ENCODE measurements at places on chromosomes 11 and 22.

DNA sequence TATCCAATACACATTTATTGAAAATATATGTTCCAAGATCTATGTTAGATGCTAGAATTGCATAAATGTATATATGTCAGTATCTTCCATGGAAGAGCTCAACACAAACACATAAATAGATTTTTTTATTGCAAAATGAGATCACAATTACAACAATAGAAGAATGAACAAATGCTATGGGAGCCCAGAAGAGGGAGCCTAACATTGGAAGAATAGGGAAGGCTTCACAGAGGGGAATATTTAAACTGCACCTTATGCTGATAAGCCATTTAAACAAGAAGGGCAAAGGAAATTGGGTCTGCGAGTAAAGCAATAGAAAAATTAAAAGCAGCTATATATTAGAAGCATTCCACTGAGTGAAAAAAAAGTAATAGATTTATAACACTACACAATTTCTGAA is 96.1 kb upstream of the LRRC55 start:
- no peaks in the 10 kb centered on the region for H3K36me3 ChIP-seq
- H3K4me1 ChIP-seq: no peaks in the 10 kb centered on the region
- no peak for DNase-seq
- H3K27ac ChIP-seq: no peak overlapping the region

DNA sequence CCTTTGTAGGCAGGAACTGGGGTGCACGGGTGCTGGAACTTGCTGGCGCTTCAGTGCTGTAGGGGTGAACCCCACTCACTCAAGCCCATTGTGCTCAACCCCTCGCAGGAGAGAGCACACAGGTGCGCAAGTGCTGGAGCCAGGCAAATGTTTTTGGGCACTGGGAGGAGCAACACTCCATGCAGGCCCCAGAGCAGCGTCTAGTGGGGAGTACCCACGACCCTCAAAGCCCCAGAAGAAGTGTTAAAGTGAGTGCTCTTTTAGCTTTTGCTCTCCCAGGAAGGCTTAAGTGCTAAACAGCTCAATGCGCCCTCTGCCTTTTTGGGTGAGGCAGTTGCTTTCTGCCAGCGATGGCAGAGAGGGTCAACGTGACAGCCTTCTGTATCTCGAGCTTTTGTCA is 282.2 kb upstream of the ARHGAP42 start:
- H3K27me3 ChIP-seq: no peaks in the 10 kb centered on the region
- H3K27ac ChIP-seq: no peak overlapping the region
- H3K4me1 ChIP-seq: no peaks in the 10 kb centered on the region
- H3K36me3 ChIP-seq: no peaks in the 10 kb centered on the region
- DNase-seq: no peak

DNA sequence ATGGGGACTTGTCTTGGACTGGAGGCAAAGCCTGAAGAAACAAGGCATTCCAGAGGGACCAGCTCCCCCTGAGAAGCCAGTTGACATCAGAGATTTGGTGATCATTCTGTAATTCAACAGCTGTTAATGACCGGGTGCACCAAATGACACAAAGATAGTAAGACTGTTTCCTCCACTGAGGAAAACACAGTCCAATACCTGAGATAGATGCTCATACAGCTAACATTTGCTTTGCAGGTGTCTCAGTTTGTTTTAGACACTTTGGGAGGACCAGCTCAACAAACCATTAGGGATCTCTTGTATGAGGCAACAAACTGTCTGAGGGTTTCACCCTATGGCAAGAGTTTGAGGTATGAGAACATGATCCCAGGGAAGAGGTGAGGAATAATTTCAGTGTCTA is 237.2 kb upstream of the PLET1 start:
- H3K4me1 ChIP-seq: no peaks in the 10 kb centered on the region
- H3K27ac ChIP-seq: no peak overlapping the region
- H3K27me3 ChIP-seq: no peaks in the 10 kb centered on the region
- no peaks in the 10 kb centered on the region for H3K36me3 ChIP-seq
- DNase-seq: no peak

GRCh38 chr22:50118129-50118528 is 28.3 kb downstream of the MOV10L1 start:
- H3K4me3 ChIP-seq: no peak overlapping the region

DNA sequence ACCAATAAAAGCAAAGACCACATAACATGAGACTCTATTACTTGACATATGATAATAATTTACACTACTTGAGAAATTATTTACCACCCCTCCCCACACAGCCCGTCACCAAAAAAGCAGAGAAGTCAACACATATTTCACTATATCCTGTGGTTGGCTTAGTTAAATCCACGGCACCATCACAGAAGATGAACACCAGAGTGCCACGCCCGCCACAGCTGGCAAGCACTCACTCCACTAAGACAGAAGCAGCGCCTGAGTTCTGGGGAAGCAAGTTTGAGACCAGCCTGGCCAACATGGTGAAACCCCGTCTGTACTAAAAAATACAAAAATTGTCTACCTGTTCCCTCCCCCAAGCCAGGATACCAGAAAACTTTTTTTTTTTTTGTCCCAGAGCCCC is 53.1 kb downstream of the PACSIN2 start:
- H3K36me3 ChIP-seq: no peaks in the 10 kb centered on the region
- H3K4me1 ChIP-seq: peaks cover 12% of the 10 kb centered on the region
- H3K27ac ChIP-seq: no peak overlapping the region
- no peaks in the 10 kb centered on the region for H3K27me3 ChIP-seq
- no peak for DNase-seq

- DNase-seq: no peak
- H3K27me3 ChIP-seq: no peaks in the 10 kb centered on the region
- H3K36me3 ChIP-seq: no peaks in the 10 kb centered on the region
- H3K4me1 ChIP-seq: no peaks in the 10 kb centered on the region
Observed at GRCh38 chr11:12420706-12421105, 43.3 kb downstream of the PARVA start.

DNA sequence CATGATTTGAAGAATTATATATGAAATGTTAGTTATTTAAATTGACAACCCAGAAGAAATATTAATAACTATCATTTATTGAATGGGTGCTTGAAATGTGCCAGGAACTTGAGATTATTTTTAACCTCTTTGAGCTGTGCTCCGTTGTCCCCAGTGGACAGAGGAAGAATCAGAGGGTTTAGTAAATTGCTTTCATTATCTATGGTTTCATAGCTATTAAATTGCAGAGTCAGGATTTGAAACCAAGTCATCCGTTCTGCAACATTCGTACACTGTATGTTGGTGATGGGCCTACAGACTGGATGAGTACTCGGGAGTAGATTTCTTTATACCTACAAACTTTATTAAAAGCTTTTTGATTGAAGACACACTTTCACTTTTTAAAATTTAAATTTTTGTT is 4.9 kb downstream of the HSD17B12 start:
- H3K4me3 ChIP-seq: no peak overlapping the region
- no peaks in the 10 kb centered on the region for H3K27me3 ChIP-seq
- peak overlapping the region; percentile 90 for H3K27ac ChIP-seq
- peaks cover 83% of the 10 kb centered on the region for H3K4me1 ChIP-seq
- H3K36me3 ChIP-seq: peaks cover 32% of the 10 kb centered on the region
- DNase-seq: no peak

- no peak overlapping the region for H3K4me3 ChIP-seq
- H3K36me3 ChIP-seq: no peaks in the 10 kb centered on the region
- no peak overlapping the region for H3K27ac ChIP-seq
- no peaks in the 10 kb centered on the region for H3K4me1 ChIP-seq
- no peak for DNase-seq
Observed at GRCh38 chr11:122089111-122089510, 26.9 kb downstream of the BLID start.

DNA sequence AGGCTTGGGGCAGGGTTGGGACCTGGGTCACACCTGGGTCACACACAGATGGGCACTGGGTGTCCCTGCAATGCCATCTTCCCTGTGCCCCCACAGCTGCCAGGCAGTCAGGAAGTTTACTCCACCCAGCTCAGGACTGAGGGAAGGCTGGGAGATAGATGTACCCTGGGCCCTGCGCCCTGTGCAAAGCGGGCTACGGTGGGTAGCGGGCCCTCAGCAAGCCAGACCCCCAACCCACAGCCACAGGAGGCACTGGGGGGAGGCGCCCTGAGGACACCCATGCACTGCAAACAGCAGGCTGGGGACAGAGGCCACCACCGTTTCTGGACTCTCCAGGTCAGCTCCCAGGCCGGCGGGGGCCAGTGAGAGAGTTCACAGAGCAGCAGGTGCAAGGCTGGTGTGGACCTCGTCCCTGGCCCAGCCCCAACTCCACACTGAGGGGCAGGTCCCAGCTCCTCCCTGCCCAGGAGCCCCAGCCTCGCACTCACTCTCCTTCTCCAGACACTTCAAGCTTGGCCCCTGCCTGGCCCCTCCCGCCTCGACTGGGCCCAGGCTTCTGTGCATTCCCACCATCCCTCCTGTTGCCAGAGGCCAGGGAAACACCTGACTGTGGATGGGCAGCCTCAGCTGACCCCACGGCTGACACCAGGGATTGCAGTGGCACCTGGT is 4.9 kb downstream of the DUSP8 start:
- no peak for DNase-seq
- H3K27me3 ChIP-seq: no peaks in the 10 kb centered on the region
- no peak overlapping the region for H3K4me3 ChIP-seq
- H3K4me1 ChIP-seq: peaks cover 10% of the 10 kb centered on the region
- H3K36me3 ChIP-seq: no peaks in the 10 kb centered on the region

GRCh38 chr11:121699801-121700200 is 247.0 kb upstream of the SORL1-AS1 start:
- DNase-seq: no peak
- H3K27me3 ChIP-seq: no peaks in the 10 kb centered on the region

DNA sequence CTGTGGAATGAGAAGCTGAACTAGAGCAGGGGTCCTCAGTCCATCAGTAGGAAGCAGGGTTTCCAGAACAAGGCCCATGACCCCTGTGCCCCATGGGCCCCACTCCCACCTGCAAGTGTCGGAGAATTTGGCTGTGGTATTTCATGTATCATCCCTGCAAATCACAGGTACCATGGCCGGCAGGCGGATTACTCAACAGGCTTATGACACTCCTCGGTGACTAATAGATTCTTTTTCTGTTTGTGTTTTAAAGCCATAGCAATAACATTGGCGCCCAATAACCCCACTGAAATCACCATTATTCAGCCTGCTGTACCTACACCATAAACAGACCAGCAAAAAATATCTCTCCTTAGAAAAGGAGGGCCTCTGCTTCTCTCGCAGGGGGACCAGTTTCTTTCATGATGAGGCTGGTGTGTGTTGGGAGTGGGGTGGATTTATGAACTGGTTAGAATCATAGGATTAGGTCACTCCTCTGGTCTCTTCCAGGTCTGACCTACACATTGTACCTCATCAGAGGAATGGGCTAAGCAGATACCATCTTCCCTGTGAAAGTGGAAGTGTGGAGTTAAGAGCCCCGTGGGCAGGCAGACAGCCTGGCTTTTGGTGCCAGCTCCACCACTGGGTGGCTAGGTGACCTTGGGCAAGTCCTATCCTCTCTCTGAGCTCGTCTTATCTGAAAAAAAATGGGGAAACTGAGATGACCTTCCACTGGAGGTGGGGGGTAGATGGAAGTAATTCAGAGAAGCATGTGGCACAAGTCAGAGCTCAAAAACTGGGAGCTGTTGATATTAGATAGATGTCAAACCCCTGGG is 60.2 kb upstream of the WNT11 start:
- no peaks in the 10 kb centered on the region for H3K36me3 ChIP-seq
- no peaks in the 10 kb centered on the region for H3K4me1 ChIP-seq
- no peak overlapping the region for H3K4me3 ChIP-seq
- H3K27me3 ChIP-seq: no peaks in the 10 kb centered on the region
